HEK293T (cell line): ENCODE measurements at places on chromosomes 4 and X.

DNA sequence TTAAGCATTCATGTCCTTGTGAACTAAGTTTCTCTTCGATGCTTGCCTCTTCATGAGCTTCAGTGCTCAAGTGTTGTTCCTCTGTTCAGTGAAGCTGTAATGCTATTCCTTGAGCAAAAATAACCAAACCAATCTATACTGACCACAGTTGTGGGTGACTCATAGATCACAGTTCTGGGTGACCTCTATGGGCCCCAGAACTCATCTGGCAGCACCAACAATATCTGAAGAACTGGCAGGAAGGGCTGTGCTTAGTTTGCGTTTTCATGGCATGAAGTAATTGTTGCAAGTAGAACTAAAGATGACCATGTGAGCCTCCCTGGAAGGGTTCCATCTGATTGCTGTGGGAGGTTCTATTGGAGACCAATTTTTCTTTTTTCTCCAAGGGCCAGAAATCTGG lies 106.2 kb downstream of the CCNG2 start:
- DNase-seq = no peak

GRCh38 chr4:3865986-3866812 lies 100.0 kb downstream of the ADRA2C start:
- no peak for DNase-seq

GRCh38 chrX:134388161-134389109 lies 71.5 kb upstream of the HPRT1 start:
- no peak for DNase-seq

DNA sequence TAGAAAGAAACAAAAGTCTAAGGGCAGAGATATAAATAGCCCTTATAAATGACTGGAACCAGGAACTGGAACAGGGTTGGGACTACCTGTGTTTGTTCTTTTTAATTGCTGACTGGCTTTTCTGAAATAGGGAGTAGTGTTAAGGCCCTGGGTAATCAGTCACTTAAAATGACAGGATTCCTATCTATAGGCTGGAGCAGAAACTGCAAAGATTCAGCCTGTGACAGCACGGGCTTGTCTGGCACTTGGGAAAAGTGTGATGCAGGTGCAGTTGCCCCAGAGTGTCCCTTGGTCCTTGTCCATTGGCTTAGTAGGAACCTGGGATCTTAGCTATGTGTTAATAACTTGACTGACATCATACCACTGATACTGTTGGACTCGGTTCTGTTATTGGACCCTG lies 14.7 kb upstream of the PLAC8 start:
- no peak for DNase-seq
